ENCODE measurements at places on chromosomes 5 and 9. TPM values are rescaled to one million over a fixed set of nuclear protein-coding genes. Genes with fewer than 3 reads are reported as not detected.

Gene ASPN
- total RNA-seq = not detected

Gene FAM78A
- 38.0 TPM for total RNA-seq

Gene NMUR2
- total RNA-seq = not detected

Gene MSX2
- total RNA-seq = 0.38 TPM

Gene MACIR
- 6.0 TPM for total RNA-seq

Gene PAXX
- 51.8 TPM for total RNA-seq

Gene PCDHA3
- total RNA-seq = not detected

Gene PCA3
- total RNA-seq = not detected

- H3K27me3 ChIP-seq = peaks cover 32% of the 10 kb centered on the region
- peaks cover 6% of the 10 kb centered on the region for H3K4me1 ChIP-seq
- DNase-seq = no peak
- no peaks in the 10 kb centered on the region for H3K36me3 ChIP-seq
- no peak overlapping the region for H3K27ac ChIP-seq
- no peak overlapping the region for H3K4me3 ChIP-seq
Measured at GRCh38 chr5:61659221-61659696, 327.2 kb downstream of the ZSWIM6 start.

GRCh38 chr9:81312346-81312745 lies 377.0 kb downstream of the TLE1 start:
- H3K27ac ChIP-seq = no peak overlapping the region
- no peak overlapping the region for H3K4me3 ChIP-seq
- no peaks in the 10 kb centered on the region for H3K27me3 ChIP-seq
- H3K4me1 ChIP-seq = no peaks in the 10 kb centered on the region

DNA sequence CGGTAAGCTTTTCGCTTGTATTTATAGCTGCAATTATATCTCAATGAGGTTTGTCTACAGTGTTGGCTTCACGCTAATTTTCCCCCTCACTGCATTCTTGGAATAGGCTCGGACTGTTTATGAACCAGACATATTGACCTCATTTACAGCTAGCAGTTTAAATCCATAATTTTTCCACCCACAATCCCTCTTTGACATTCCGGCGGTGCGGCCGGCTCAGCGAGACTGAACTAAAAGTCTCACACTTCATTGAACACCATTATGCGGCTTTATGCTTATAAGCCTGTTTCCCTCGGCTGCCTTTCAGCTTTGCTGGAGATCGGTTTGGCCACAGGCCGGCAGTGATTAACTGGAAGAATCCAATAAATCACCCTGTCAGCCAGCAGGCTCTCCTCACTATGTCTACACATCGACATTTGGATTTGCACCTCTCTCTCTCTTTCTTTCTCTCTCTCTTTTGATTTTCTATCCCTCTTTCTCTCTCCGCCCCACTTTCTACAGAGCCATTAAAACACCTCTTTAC lies 315.0 kb upstream of the TLE4 start:
- H3K27ac ChIP-seq = no peak overlapping the region
- no peak overlapping the region for H3K4me3 ChIP-seq
- H3K36me3 ChIP-seq = no peaks in the 10 kb centered on the region
- DNase-seq = no peak

DNA sequence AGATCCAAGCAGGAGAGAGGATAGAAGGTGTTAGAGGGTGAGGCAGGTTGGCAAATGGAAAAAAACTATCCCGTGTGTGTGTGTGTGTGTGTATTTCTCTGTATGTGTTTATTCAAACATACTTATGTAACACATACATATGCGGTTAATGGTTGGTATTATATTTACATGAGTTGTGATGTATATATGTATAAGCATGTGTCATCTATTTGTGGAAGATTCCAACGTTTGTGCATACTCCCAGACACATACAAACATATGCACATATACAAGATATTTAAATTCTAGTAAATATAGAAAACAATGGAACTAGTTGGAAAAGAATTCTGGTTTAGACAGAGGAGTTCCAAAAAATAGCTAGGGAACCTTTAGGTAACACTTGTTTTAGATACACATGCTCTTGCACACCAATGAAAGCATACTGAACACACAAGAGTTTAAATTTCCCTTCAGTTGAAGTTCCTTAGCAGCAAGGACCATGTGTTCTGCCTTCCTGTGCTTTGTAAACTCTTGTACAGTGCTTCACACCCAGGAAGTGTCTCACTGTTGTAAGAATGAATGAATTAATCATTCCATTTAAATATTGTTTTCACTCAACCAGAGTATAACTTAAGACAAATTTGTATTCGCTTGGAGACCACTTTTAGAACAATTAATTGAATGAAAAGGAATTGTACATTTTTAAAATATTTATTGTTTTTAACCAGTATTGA lies 257.8 kb downstream of the FER start:
- no peak overlapping the region for H3K27ac ChIP-seq
- H3K4me1 ChIP-seq = peaks cover 8% of the 10 kb centered on the region
- H3K4me3 ChIP-seq = no peak overlapping the region
- H3K27me3 ChIP-seq = no peaks in the 10 kb centered on the region
- no peak for DNase-seq
- H3K36me3 ChIP-seq = no peaks in the 10 kb centered on the region

GRCh38 chr5:64759960-64760660 lies 8.4 kb downstream of the SREK1IP1 start:
- no peak overlapping the region for H3K27ac ChIP-seq
- no peak overlapping the region for H3K4me3 ChIP-seq
- DNase-seq = no peak
- H3K36me3 ChIP-seq = peaks cover 1% of the 10 kb centered on the region
- H3K4me1 ChIP-seq = peaks cover 9% of the 10 kb centered on the region

GRCh38 chr5:146725025-146725424 lies 153.5 kb downstream of the PPP2R2B start:
- H3K4me1 ChIP-seq = no peaks in the 10 kb centered on the region
- no peak for DNase-seq
- H3K27ac ChIP-seq = no peak overlapping the region
- H3K4me3 ChIP-seq = no peak overlapping the region
- H3K27me3 ChIP-seq = no peaks in the 10 kb centered on the region
- peaks cover 7% of the 10 kb centered on the region for H3K36me3 ChIP-seq

- peaks cover 34% of the 10 kb centered on the region for H3K4me1 ChIP-seq
- no peak overlapping the region for H3K27ac ChIP-seq
- no peak overlapping the region for H3K4me3 ChIP-seq
- no peak for DNase-seq
- H3K36me3 ChIP-seq = no peaks in the 10 kb centered on the region
- peaks cover 92% of the 10 kb centered on the region for H3K27me3 ChIP-seq
Measured at GRCh38 chr5:93609762-93610161, 26.7 kb downstream of the NR2F1 start.

DNA sequence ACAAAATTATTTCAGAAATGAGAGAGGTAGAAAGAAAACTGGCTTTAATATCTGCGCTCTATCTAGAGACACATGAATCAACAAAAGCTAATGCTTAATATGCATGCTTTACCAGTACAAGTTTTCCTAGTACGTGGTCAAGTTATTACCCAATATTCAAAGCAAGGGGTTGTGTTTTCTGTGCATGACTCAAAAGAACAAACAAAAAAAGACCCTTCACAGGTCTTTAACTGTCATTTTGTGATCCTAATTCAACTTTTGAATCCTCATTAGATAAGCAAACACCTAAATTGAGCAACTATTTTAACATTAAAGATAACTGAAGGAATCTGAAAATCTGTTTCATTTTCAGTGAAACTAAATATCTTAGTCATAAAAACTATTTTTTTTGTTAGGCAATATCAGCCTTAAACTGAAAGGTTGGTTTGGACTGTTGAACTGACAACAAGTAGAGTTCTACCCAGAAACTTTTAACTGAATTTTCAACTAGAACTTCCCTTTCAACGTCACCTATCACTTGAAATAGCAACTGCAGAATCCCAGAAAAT lies 12.5 kb downstream of the ST8SIA4 start:
- H3K36me3 ChIP-seq = peaks cover 36% of the 10 kb centered on the region
- peak overlapping the region; percentile 88 for H3K4me3 ChIP-seq
- H3K4me1 ChIP-seq = peaks cover 79% of the 10 kb centered on the region
- no peak for DNase-seq

DNA sequence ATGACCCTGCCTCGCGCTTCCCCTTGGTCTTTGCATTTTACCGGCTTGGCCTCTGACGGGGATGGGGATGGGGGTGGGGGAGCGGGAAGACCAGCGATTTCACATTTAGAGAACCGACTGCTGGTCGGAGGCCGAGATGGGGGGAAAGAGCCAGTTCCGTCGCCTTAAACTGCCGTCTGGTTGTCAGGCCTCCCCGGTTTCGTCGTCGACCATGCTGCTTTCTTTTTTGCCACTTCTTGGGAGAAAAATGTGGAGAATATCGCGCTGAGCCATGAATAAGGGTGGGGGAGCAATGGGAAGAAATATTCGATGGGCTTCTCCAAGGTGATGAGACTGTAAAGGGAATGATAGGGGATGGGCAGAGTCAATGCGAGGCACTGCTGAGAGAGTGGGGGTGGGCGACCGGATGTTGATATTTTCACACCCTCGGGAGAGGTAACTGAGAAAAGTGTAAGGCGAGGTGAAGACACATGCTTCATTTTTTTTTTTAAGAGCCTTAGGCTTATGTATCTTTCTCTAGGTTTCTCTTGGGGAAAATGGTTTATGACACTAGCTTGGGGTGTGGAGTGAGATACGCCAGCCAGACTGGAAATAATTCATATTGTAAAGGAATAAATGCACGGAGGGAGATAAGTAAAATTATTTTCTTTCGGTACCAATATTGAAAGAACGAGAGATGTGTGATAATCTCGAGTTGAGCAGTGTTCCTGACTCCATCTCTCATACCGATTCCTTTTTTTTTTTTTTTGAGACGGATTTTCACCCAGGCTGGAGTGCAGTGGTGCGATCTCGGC lies 1.1 kb downstream of the KIF2A start:
- peaks cover 75% of the 10 kb centered on the region for H3K4me1 ChIP-seq
- peak; percentile 70 for DNase-seq
- H3K4me3 ChIP-seq = peak overlapping the region; percentile 93
- H3K27me3 ChIP-seq = no peaks in the 10 kb centered on the region
- H3K36me3 ChIP-seq = peaks cover 22% of the 10 kb centered on the region
- peak overlapping the region; percentile 92 for H3K27ac ChIP-seq

GRCh38 chr9:87874304-87874623 lies 8.4 kb upstream of the SPATA31E1 start:
- H3K36me3 ChIP-seq = peaks cover 9% of the 10 kb centered on the region
- peak overlapping the region; percentile 14 for H3K27ac ChIP-seq

DNA sequence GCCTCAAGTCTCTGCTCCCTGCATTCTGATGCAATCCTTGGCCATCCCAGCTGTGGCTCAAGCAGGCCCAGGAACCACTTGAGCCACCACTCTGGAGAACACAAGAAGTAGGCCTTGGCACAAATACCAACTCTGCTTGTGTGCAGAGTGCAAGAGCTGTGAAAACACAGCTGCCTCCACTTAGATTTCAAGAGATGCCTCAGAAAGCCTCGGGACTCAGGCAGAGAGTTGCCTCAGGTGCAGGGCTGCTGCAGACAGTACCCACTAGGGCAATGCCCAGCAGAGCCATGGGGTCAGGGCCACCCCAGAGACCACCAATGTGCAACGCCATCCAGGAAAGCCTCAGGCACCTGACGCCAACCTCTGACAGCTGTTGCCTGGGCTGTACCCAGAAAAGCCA lies 82.4 kb downstream of the FREM1 start:
- no peak for DNase-seq
- no peaks in the 10 kb centered on the region for H3K36me3 ChIP-seq
- H3K27me3 ChIP-seq = peaks cover 12% of the 10 kb centered on the region
- no peaks in the 10 kb centered on the region for H3K4me1 ChIP-seq

- DNase-seq = no peak
- no peak overlapping the region for H3K4me3 ChIP-seq
- H3K4me1 ChIP-seq = no peaks in the 10 kb centered on the region
- no peak overlapping the region for H3K27ac ChIP-seq
Measured at GRCh38 chr9:89112243-89112642, 66.4 kb downstream of the SHC3 start.

DNA sequence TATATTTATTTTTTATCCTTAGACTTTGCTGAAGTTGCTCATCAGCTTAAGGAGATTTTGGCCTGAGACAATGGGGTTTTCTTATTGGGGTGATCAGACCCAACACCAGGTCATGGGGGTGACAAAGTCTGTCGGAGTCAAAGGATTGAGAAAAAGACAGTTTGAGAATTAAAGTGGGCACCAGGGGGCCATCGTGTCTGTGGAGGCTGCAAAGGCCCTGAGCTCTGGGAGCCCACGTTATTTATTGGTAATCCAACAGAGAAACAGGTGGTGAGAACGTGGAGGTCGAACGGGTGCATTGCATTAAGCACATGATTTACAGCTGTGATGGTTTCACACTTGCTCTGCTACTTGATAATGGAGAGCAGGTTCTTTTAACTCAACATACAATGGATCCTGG lies 102.5 kb upstream of the CDH10 start:
- H3K36me3 ChIP-seq = no peaks in the 10 kb centered on the region
- H3K4me3 ChIP-seq = no peak overlapping the region
- no peak for DNase-seq
- H3K27ac ChIP-seq = no peak overlapping the region

- H3K4me3 ChIP-seq = no peak overlapping the region
- H3K27me3 ChIP-seq = no peaks in the 10 kb centered on the region
- no peaks in the 10 kb centered on the region for H3K36me3 ChIP-seq
- H3K27ac ChIP-seq = peak overlapping the region; percentile 87
- no peak for DNase-seq
Measured at GRCh38 chr5:93874080-93874479, 132.7 kb upstream of the POU5F2 start.

- H3K36me3 ChIP-seq = no peaks in the 10 kb centered on the region
- DNase-seq = peak; percentile 70
Measured at GRCh38 chr5:55232985-55233928, at the start of gene CCNO. Gene CCNO, minus strand, starts transcription at chr5:55233608. Its CDS starts 85 bp downstream, at chr5:55233523.

GRCh38 chr9:14482856-14483255 lies 168.9 kb upstream of the NFIB start:
- no peak for DNase-seq
- H3K27ac ChIP-seq = no peak overlapping the region
- no peak overlapping the region for H3K4me3 ChIP-seq

DNA sequence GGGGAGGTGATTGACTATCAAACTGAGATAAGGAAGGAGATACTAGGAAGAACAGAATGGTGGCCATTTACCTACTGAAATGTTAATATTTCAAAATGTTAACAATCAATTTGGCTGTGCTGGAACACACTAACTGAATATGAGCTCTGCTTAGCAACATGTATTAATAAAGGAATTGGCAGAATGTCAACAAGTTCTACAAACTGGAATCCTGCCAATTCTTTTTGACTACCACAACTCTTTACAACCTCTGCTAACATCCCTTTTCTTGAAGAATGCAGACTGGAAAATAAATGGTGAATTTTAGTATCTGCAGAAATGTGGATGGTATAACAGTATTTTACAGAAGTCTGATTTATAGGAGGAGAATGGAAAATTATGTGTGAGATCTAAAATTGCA lies 446.4 kb downstream of the ISL1 start:
- H3K4me3 ChIP-seq = no peak overlapping the region
- no peaks in the 10 kb centered on the region for H3K27me3 ChIP-seq
- H3K27ac ChIP-seq = no peak overlapping the region
- no peak for DNase-seq

GRCh38 chr9:5817862-5818261 lies 15.1 kb downstream of the ERMP1 start:
- no peak for DNase-seq
- no peaks in the 10 kb centered on the region for H3K27me3 ChIP-seq
- H3K36me3 ChIP-seq = peaks cover 8% of the 10 kb centered on the region
- no peak overlapping the region for H3K27ac ChIP-seq
- H3K4me3 ChIP-seq = no peak overlapping the region

All from activated T-cell treated with anti-CD3 and anti-CD28 coated beads, Interleukin-2, amount 50 U/mL, for 72 hours (primary cell).